ENCODE measurements at places on chromosomes 6 and 20. TPM values are rescaled to one million over a fixed set of nuclear protein-coding genes. Genes with fewer than 3 reads are reported as not detected.

OPRM1 gene
- total RNA-seq = not detected

SYNDIG1 gene
- 2.6 TPM for total RNA-seq

PERP gene
- total RNA-seq = 162 TPM

CLVS2 gene
- total RNA-seq = 0.10 TPM

NKAIN2 gene
- total RNA-seq = 0.59 TPM

- no peak for DNase-seq
These were observed 62.9 kb upstream of the SNX9 start for GRCh38 chr6:157760137-157760536.

DNA sequence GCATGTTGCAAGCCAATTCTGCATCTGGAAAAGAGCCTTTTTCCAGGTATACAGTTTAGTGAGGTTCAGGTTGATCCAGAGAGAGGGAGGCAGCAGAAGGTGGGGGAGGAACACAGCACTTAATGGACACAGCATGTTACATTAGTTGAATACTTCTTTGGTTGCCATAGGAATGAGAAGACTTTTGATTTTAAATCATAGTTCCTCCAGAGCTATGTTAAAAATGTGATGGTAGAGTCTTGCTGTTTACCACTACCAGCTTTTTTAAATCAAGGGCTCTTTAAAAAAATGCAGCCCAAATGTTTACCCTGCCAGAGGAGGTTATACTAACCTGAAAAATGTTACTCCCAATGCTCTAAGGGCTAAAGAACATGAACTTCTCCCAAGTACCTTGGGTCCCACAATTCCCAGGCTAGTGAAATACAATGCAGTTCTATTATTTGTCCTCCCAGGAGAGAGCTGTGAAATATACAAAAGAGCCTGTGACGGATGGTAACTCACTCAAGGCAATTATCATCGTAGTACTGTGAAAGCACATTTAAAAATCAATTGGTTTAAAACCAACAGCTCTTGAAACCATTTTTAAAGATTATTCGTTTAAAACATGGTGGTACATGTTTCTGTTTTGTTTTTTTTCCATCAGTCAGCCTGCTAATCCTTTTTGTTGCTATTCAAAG is 6.9 kb upstream of the PHACTR1 start:
- no peak for DNase-seq

GRCh38 chr6:47353871-47354270 is 44.2 kb upstream of the TNFRSF21 start:
- DNase-seq = peak; percentile 19

DNA sequence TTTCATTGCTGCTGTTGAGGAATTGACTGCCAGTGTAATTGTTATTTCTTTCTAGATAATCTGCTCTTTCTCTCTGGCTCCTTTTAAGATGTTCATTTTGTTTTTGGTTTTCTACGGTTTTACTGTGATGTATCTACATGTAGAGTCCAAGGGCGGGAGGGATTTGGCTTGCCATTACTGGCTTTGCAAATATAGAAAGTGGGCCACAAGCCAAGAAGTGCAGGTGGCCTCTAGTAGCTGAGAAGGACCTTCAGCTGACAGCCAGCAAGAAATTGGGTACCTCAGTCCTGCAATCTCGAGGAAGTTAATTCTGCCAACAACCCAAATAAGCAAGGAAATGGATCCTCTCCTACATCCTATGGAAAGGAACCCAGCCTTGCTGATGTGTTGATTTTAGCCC is 42.8 kb upstream of the GLP1R start:
- no peak for DNase-seq

- no peak for DNase-seq
These were observed 4.4 kb upstream of the PXDC1 start for GRCh38 chr6:3755637-3756545.

DNA sequence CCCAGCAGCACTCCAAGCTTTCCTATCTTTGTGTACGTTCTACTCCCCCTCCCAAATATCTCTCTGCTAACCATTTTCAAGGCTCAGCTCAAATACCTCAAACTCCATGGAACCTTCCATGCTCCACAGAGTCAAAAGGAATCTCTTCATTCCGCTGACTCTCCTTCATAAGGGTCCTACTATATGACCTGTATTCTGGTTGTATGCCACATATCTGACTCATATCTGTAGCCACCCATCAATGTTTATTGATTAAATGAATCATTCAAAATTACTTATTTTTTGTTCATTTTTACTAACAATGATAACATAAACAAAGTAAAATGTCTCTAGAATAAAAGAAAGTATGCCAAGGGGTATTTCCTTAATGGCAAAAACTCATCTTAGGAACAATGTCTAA is 123.2 kb downstream of the ARHGAP18 start:
- no peak for DNase-seq

DNA sequence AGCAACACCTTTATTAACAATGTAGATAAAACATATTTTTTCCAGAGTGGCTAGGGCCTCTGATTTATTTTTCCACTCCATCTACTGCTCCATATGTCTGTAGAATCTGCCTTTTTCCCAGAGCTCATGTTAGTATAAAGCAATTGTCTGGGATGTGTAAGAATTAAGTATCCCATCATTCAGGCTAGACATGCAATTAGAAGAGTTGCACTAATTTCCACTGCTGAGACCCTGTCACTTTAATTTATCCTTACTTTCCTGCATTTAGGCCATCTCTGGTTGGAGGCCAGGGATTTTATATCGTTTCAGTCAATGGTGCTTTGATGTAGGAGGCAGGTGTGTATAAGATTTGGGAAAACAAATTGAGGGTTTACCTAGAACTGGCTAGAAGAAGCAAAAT is 286.1 kb upstream of the POU3F2 start:
- DNase-seq = no peak

- DNase-seq = peak; percentile 88
These were observed 4.2 kb upstream of the BMP6 start for GRCh38 chr6:7721649-7722048.

DNA sequence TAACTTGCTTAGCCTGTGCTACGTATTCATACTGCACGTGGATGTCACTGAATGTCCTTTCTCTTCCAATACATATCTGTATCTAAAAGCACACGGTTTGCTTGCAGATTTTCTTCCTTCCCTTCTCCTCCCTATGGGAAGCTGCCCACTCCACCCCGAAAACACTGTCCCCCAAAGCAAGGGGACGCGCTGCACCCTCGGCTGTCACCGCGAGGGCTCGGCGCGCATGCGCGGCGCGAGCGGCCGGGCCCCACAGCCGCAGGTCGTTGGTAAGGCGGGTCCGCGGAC is 659 bp downstream of the TMX4 start:
- peak; percentile 39 for DNase-seq

DNA sequence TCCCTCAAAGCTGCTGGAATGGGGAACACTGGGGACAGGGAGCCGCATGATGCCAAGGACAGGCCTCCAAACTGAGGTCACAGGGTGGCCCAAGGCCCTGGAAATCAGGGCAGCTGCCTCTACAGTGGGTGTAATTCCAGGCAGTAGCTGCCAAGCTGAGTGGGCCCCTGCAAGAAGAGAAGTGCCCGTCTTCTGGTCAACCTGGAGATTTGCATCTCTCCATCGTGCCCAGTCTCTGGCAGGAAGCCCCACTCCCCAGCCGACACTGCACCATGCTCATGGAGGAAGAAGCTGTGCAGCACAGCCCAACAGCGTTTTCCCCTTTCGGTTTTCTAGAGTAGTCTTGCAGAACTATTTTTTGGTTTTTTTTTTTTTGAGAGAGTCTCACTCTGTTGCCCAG is 2.2 kb upstream of the FAM209A start:
- DNase-seq = no peak

DNA sequence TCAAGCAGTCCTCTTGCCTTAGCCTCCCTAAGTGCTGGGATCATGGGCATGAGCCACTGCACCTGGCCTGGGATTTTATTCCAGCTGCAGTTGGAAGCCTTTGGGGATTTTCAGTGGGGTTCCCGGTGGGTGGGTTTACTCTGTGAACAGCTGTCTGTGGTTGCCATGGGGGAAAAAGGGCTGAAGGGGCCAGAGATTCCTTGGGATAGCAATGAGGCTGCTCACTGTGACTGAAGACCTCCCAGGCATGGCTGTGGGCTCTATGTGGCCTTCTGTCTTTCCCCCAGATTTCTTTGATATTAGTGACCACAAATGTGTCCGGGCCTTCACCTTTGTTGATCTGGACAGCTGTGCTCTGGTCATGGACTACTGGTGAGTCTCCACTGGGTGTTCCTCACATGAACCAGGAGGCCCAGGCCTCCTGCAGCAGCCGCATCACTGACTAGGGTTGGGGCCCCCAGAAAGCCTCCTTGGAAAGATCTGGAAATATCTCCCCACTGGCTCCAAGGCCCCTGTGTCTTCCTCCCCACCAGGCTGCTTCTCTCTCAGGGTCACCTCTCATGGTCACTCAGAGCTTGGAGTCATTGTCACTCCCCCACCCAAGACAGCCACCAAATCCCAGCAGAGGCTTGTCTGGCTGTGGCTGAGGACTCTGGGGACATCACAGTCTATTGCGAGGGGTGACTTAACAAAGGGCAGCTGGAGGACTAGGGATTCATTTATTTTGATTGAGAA is 33.4 kb downstream of the EFCAB8 start:
- no peak for DNase-seq

DNA sequence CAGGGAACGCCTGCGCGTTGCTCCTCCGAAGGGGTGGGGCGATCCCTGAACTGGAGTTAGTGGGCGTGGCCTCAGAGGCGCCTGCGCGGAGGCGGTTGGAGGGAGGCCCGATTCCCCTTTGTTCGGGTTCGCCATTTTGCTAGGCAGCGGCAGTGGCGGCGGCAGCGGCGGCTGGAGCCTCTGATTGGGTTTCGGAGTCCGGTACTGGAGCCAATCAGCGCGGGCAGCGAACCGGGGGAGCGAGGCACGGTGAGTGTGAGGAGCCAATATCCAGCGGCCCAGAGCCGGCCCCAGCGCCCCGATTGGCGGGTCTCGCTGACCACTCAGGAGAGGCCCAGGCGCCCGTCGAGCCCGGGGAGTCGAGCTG is at the start of gene NFYA:
TSS of gene NFYA (plus strand) at position 139 of the 367 bp plus-strand sequence. CDS start 6,116 bp downstream, outside the sequence.
- no peak for DNase-seq

DNA sequence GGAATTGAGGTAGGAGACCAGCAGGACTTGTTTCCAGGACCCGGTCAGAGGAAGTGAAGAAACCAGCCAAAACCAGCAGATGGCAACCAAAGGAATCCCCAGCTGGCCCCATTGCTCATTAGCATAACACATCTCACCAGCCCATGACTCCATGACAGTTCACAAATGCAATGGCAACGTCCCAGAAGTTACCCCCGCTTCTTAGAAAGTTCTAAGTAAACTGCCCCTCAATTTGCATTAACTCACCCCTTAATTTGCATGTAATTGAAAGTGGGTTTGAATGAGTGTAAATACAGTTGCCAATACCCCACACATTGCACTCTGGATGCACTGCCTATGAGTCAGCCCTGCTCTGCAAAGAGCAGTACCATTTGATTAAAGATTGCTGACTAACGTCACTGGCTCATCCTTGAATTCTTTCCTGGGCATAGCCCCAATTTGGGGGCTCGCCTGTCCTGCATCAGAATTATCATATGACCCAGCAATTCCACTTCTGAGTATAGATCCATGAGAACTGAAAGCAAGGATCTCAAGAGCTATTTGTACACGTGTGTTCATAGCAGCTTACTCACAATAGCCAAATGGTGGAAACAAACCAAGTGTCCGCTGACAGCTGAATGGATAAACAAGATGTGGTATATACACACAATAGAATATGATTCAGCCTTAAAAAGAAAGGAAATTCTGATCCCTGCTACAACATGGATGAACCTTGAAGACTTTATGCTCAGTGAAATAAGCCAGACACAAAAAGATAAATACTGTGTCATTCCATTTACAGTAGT is 36.4 kb downstream of the MYLK4 start:
- DNase-seq = no peak

GRCh38 chr6:134675110-134676054 is 274.5 kb downstream of the ALDH8A1 start:
- no peak for DNase-seq
